Stimulated activated CD4-positive, alpha-beta T cell treated with anti-CD3 and anti-CD28 coated beads, Interleukin-2, amount 100 ng/mL, for 48 hours (primary cell): ENCODE measurements at places on chromosomes 12 and 14.

DNA sequence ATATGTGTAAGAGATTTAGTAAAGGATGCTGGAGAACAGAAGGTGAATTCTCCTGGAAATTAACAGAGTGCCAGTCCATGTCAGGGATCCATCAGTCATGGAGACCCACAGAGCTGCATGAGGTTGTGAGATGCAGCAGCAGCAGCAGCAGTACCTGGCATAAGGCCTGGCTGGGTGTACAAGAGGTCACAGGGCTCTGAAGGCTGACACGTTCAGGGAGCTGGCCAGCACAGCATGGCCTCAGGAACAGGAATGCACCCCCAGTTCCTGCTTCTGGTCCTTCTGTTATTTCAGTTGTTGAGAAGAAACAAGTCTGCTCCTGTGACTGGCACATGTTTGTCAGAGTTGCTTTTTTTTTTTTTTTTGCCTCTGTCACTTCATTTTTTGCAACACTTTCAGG is 210.8 kb downstream of the CNTN1 start:
- no peak for DNase-seq

DNA sequence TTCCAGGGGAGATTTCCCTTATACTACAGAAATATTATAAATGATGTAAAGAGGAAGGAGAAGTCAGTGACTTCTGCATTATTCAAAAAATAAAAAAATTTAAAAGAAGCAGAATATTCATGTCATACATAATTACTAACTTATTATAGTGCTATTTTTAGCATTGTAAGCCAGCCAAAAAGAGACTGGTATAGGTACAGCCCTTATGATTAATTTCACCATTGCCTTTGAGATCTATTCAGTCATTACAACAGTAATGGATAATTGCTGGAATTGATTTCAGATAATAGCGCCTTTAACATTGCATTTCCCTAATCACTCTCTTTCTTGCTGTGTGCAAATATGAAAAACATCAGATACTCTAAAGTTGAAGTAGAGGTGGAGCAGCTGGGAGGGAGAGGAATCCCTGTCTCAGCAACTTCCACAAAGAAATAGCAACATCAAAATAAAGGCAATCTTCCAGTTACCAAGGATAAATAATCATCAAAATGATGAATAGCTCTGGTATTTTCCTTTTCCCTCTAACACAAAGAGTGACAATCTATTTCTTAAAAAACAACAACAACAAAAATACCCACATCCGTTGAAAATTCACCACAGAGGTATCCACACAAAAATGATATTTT is 71.8 kb upstream of the OVCH1 start:
- DNase-seq, result no peak

GRCh38 chr14:64213086-64213485 is 81.1 kb downstream of the ESR2 start:
- no peak for DNase-seq

GRCh38 chr12:95545731-95546490 is 5.4 kb downstream of the USP44 start:
- no peak for DNase-seq

- DNase-seq, result no peak
Measured at GRCh38 chr12:91009319-91009950, 4.7 kb upstream of the EPYC start.

DNA sequence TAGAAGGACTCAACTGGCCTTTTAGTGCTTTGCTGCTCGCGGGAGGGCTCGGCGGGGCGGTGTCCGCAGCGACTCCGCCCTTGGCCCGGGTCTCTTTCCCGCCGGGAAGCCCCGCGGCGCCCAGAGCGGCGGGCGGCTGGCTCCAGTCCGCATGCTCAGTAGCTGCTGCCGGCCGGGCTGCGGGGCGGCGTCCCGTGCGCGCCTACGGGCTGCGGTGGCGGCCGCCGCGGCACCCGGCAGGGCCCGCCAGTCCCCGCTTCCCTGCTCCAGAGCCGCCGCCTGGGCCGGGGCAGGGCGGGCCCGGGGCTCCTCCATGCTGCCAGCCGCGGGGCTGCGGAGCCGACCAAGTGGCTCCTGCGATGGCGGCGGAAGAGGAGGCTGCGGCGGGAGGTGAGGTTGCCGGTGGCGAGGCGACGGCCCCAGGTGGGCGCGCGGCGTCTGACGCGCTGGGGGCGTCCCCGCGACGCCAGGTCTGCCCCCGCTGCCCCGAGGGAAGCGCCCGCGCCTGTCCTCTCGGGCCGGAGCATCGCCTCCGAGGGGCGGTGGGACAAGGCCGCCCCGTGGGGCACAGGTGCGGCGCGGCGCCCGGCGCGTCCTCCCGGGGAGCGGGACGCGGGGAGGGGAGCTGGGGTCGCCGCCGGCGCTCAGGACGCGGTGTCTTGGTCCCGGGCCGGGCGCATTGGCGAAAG is at the start of gene BMAL2:
BMAL2 (plus strand) TSS at position 123 of the 689 bp plus-strand sequence; CDS start at position 360, 237 bp downstream.
- DNase-seq, result peak; percentile 27

DNA sequence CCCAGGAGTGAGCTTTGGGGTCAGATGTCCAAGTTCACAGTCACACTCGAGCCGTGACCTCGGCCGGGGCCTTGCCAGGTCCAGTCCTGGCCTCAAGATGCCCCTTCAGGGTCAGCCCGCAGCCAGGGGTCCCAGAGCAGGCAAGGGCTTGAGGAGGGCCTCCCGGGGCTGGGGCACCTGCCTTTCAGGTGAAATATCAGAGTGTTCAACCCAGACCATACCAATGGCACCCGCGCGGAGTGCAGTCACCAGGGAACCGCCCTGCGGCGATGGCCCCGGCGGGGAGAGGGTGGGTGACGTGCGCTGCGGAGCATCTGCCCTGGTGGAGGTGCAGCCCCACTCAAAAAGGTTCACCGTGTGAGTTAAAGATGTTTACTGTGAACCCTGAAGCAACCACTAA is 16.9 kb downstream of the LRCOL1 start:
- DNase-seq, result no peak

DNA sequence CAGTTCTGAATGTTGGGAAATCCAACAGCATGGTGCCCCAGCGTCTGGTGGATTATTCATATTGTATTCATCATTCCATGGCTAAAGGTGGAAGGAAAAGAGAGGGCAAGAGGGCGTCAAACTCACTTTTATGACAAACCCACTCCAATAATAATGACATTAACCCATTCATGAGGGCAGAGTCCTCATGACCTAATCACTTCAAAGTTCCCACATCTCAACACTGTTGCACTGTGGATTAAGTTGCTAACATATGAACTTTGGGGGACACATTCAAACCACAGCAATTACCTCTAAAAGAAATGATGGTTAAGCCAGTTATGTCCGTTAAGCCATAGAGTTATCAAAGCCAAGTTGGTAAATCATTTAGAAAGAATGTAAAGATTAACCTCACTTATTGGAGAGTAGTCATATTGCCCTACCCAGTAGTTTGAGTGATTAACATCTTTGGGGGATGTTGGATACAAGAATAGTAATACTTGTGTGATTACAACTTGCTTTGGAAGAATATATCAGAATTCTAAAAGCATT is 212.4 kb upstream of the FLRT2 start:
- DNase-seq, result no peak

DNA sequence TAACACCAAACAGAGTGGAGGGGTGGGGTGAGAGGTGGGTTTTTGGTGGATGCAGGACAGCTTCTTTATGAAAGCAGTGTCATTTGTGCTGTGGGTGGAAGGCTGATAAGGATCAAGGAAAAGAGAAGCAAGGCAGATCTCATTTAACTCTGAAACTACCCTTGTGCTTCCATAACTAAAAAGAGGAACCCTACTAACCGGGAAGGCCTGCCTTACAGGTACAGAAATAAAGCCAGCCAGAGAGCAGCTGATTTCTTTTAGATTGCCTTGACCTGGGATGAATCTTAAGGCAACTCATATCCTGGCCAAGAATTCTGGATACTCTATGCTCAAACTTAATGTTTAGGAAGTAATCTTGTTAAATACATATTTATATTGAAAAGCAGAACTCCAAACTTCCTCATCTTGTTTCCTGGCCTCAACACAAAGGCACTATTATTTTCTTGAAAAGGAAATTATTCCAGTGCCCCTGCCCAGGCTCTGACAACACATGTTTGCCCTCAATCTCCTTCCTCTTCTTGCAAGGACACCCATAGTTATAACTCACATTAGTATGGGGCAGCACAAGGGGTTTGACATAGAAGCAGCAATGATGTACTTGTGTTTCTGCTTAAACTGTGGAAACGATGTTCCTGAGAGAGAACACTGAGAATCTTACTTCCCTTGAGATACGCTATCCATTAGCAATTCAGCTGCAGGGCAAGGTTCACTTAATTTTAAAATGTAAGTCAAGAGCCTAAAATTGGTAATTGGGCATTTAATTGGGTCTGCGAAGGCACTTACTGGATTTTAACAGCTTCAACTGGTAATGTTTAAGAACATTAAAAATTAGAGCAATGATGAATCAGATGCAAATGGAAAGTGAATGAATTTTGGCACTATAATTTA is 173.7 kb downstream of the STXBP6 start:
- no peak for DNase-seq

DNA sequence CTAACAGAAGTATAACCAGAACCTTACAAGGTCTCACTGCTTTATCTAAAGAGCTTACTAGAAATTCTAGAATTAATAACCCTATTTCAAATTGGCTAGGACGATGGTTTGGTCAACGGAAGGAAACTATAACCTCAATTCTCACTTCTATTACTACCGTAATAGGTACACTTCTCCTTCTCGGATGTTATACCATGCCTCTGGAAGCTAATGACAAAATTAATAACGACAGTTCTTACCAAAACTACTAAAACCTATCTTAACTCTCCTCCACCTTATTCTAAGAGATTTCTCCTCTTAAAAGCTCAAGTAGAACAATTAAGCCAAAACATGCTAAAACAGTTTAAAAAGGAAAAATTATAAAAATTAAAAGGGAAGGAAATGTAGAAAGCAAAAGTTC is 23.7 kb upstream of the UBC start:
- DNase-seq, result no peak

DNA sequence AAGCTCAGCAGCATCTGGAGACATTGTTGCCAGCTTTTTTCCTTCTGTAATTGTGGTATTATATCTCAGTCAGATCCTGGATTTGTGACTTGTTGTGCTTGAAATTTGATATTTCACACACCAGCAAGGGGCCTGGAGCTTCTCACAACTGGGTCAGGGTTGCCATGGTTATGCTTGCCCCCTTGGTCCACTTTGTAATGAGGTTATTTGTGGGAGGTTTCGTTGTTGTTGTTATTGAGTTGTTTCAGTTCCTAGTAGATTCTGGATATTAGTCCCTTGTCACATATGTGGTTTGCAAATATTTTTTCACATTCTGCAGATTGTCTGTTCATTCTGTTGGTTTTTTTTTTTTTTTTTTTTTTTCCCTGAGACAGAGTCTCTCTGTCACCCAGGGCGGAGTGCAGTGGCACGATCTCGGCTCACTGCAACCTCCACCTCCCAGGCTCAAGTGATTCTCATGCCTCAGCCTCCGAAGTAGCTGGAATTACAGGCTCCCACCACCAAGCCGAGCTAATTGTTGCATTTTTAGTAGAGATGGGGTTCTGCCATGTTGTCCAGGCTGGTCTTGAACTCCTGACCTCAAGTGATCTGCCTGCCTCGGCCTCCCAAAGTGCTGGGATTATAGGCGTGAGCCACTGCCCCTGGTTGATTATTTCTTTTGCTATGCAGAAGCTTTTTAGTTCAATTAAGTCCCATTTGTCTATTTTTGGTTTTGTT is 80.6 kb upstream of the ETV6 start:
- DNase-seq, result no peak

DNA sequence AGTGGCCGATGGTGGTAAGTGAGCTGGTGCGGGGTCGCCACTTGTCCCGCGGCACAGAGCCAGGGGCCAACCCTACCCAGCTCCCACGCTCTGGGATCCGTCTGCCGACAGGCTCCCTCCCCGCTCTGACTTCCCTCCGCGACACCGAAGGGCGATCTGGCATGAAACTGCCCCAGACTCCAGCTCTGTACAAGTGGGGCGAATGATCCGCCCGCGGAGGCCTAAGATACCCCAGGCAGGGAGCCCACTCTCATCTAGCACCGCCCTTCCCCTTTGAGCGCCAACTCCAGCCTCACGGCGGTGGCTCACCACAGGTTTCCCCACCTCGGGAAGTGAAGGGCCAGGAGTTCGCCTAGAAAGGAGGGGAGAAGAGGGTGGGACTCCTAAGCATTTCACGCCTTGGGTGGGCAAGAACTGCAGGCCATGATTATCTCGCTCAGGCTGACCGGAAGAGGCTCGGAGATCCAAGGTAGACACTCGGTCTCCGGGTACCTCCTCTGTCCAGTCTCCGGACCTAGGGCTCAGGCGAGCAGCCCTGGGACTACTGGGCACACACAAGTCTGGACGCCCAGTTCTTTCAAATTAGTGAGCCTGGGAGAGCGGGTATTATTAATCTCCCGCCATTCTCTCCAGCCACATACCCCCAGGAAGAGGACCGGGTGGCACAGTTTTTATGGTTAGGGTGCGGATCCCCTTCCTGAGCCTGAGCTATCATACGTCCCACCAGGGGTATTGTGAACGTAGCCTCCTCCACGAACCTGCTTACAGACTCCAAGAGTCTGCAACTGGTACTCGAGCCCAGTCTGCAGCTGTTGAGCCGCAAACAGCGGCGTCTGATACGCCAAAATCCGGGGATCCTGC is 849 bp downstream of the WNT1 start:
- DNase-seq, result no peak

DNA sequence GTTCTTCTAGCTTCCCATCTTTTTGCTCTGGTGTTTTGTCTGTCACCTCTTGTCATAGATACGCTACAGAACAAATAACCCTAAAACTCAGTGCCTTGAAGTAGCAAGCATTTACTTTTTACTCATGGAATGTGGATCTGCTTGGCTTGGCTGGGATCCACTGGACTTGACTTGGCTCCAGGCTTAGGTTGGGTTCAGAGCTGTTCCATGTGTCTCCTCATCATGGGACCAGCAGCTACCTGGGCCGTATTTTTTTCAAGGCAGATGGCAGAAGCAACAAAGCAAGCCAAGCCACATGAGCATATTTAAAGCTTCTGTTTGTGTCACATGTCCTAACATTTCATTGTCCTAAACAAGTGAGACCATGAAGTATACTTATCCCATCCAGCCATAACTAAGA is 48.7 kb upstream of the ATF1 start:
- no peak for DNase-seq

GRCh38 chr12:6958609-6959057 is 7.5 kb downstream of the PTPN6 start:
- no peak for DNase-seq

DNA sequence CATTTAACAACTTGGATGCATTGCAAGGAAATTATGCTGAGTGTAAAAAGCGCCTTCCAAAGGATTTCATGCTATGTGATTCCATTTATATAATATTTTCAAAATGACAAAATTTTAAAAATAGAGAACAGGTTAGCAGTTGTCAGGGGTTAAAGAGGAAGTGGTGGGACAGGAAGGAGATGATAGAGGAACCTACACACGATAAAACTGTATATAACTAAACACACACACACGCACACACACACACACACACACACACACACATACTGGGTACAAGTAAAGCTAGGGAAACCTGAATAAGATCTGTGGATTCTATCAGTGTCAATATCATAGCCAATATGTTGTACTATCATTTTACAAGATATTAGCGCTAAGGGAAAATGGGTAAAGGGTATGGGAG is 17.2 kb downstream of the TTC9 start:
- DNase-seq, result no peak

- DNase-seq, result no peak
Measured at GRCh38 chr14:96246539-96246847, 9.5 kb upstream of the BDKRB1 start.

GRCh38 chr14:75044752-75045151 is 6.5 kb downstream of the MLH3 start:
- DNase-seq, result no peak

- DNase-seq, result no peak
Measured at GRCh38 chr12:125282921-125283320, 217.7 kb downstream of the AACS start.

- DNase-seq, result peak; percentile 29
Measured at GRCh38 chr12:49703647-49704137, 3.5 kb downstream of the FMNL3 start.

GRCh38 chr12:104641862-104642261 is 185.1 kb downstream of the CHST11 start:
- DNase-seq, result no peak
